ENCODE measurements at places on chromosomes 3 and 15.

DNA sequence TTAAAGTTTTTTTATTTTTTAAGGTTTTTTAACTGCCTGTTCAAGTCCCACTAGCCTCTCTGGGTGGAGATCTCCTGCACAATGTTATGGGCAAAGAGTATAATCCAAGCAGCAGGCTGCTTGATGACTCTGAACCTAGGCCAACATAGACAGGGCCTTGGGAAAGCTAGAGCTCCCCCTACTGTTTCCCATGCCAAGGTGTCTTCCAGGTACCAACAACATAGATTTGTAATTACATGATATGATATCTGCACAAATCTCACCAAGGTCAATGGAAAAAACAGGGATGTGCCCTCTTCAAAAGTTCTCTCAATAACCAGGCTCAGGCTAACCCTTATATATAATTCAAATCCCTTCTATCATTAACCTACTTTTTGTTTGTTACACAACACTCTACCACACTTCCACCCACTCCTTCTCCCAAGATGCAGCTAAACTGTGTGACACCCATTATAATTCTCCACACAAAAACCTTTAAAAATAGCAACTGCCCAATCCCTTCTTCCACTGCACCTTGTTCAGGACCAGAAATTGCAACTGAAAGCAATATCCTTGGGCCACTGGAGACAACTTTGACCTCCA, 43.8 kb downstream of the RBM15B start:
- H3K4me1 ChIP-seq: no peaks in the 10 kb centered on the region
- no peak for DNase-seq
- H3K4me3 ChIP-seq: no peak overlapping the region
- no peak overlapping the region for H3K27ac ChIP-seq

DNA sequence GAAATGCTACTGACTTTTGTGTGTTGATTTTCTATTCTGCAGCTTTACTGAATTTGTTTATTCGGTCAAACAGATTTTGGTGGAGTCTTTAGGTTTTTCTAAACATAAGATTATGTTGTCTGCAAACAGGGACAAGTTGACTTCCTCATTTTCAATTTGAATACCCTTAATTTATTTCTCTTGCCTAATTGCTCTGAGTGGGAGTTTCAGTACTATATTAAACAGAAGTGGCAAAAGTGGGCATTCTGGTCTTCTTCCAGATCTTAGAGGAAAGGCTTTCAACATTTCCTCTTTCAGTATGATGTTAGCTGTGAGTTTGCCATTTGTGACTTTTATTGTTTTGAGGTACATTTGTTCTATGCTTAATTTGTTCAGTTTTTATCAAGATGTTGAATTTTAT, 268.5 kb downstream of the WNT5A start:
- no peaks in the 10 kb centered on the region for H3K36me3 ChIP-seq
- no peak overlapping the region for H3K4me3 ChIP-seq
- no peak overlapping the region for H3K27ac ChIP-seq
- no peaks in the 10 kb centered on the region for H3K27me3 ChIP-seq

- peak; percentile 53 for DNase-seq
- H3K36me3 ChIP-seq: no peaks in the 10 kb centered on the region
Observed at GRCh38 chr15:78055919-78056713, 21.4 kb downstream of the TBC1D2B start.

- H3K36me3 ChIP-seq: no peaks in the 10 kb centered on the region
- no peak for DNase-seq
- no peaks in the 10 kb centered on the region for H3K27me3 ChIP-seq
Observed at GRCh38 chr15:63923993-63924950, 90.5 kb upstream of the HERC1 start.

DNA sequence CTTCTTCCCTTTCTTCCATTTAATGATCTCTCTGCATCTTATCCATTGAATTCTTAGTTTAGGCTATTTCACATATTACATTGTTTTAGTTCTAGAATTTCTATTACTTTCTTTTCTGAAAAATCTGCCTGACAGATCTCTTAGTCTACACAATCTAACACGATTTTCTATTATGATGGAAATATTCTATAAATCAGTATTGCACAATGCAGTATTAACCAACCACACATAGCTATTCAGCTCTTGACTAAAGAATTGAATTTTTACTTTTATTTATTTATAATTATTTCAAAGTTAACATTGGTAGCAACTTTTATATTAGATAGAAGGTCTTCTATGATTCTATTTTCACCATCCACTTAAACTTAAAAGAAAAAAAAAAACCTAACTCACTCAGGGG, 36.2 kb upstream of the GOLGA8A start:
- H3K36me3 ChIP-seq: no peaks in the 10 kb centered on the region
- no peaks in the 10 kb centered on the region for H3K4me1 ChIP-seq
- H3K27me3 ChIP-seq: peaks cover 5% of the 10 kb centered on the region
- no peak overlapping the region for H3K4me3 ChIP-seq

DNA sequence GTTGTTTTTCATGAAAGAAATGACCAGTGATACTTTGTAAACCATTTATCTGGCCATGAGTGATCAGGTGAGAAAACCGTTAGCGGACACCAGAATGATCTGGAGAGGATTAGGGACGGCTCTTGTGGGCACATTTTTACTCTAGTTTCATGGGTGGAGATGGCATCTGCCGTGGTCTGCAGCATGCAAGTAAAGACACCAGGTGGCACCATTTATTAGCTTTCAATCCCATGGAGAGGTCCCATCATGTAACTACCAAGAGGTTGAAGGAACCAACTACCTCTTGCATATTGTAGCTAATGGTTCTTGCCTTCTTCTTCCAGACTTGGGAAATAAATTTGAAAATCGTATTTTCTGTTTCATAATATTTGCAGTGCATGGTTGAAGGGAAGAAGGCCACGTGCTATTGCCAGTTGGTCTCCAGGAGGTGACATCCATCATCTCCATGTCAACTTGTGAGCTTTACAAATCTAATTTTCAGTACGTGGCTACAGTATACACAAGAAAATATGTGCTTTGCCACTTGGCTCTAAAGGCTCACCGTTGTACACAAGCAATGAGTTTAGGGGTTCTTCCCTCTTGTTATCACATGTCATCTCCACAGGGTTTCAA, 1.5 kb upstream of the MAPKBP1 start:
- no peaks in the 10 kb centered on the region for H3K36me3 ChIP-seq
- H3K27ac ChIP-seq: no peak overlapping the region
- peak; percentile 55 for DNase-seq
- H3K4me1 ChIP-seq: no peaks in the 10 kb centered on the region

- no peak overlapping the region for H3K4me3 ChIP-seq
- H3K27me3 ChIP-seq: no peaks in the 10 kb centered on the region
- H3K36me3 ChIP-seq: no peaks in the 10 kb centered on the region
- no peak overlapping the region for H3K27ac ChIP-seq
Observed at GRCh38 chr3:20071175-20071574, 30.9 kb downstream of the KAT2B start.

- no peaks in the 10 kb centered on the region for H3K27me3 ChIP-seq
- no peak overlapping the region for H3K27ac ChIP-seq
- H3K36me3 ChIP-seq: no peaks in the 10 kb centered on the region
- DNase-seq: no peak
- no peak overlapping the region for H3K4me3 ChIP-seq
- H3K4me1 ChIP-seq: peaks cover 5% of the 10 kb centered on the region
Observed at GRCh38 chr3:170777564-170777926, 92.5 kb downstream of the RPL22L1 start.

GRCh38 chr15:44706946-44707636, 4.0 kb downstream of the PATL2 start:
- H3K36me3 ChIP-seq: no peaks in the 10 kb centered on the region
- no peak overlapping the region for H3K4me3 ChIP-seq
- H3K27ac ChIP-seq: no peak overlapping the region
- no peaks in the 10 kb centered on the region for H3K27me3 ChIP-seq
- no peak for DNase-seq

GRCh38 chr3:45597581-45597980, 3.0 kb downstream of the LIMD1 start:
- no peaks in the 10 kb centered on the region for H3K27me3 ChIP-seq
- H3K4me1 ChIP-seq: peaks cover 44% of the 10 kb centered on the region
- no peaks in the 10 kb centered on the region for H3K36me3 ChIP-seq

- H3K4me1 ChIP-seq: peaks cover 18% of the 10 kb centered on the region
- H3K36me3 ChIP-seq: no peaks in the 10 kb centered on the region
- H3K27ac ChIP-seq: no peak overlapping the region
Observed at GRCh38 chr3:60841355-60841754, 409.9 kb downstream of the FHIT start.

DNA sequence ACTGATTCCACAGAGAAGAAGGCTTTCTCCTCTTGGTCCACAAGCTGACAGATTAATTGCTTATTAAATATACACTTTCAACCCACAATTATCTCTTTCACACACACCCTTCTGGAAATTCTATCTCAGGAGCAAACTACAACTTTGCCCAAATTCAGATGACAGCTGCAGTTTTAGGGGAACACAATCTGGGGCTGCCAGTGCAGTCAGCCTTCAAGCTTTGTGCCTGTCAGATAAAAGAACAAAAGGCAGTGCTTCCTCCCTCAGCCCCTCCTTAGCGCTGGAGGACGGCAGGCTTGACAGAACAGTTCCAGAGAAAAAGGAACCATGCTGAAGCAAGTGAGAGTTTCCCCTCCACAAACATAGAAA, 99.6 kb downstream of the TMCC1 start:
- no peak overlapping the region for H3K27ac ChIP-seq
- no peaks in the 10 kb centered on the region for H3K36me3 ChIP-seq
- H3K4me1 ChIP-seq: no peaks in the 10 kb centered on the region

DNA sequence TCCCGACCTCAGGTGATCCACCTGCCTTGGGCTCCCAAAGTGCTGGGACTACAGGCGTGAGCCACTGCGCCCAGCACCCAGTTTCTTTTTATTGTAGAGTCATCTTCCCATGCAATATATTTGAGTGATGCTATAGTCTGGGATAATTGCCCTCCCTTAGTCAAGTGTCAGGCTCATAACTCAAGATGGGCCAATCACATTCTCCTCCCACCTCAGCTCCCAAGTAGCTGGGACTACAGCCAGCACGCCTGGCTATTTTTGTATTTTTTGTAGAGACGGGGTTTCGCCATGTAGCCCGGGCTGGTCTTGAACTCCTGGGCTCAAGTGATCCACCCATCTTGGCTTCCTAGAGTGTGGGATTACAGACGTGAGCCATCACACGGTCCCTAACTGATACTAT, 15.2 kb upstream of the PTPN9 start:
- H3K36me3 ChIP-seq: no peaks in the 10 kb centered on the region
- H3K27ac ChIP-seq: no peak overlapping the region
- H3K4me1 ChIP-seq: peaks cover 2% of the 10 kb centered on the region

DNA sequence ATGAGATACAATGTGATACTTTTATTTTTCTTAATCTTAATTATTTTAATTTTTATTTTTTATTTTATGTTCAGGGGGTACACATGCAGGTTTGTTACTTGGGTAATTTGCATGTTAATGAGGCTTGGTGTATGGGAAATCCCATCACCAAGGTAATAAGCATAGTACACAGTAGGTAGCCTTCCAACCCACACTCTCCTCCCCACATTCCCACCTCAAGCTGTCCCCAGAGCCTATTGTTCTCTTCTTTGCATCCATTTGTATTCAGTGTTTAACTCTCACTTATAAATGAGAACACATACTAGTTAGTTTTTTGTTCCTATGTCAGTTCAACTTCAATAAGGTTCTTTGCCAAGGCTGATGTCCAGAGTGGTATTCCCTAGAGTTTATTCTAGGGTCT, 1375.4 kb downstream of the NSUN3 start:
- DNase-seq: no peak
- H3K27ac ChIP-seq: no peak overlapping the region
- H3K36me3 ChIP-seq: no peaks in the 10 kb centered on the region
- no peaks in the 10 kb centered on the region for H3K4me1 ChIP-seq
- no peak overlapping the region for H3K4me3 ChIP-seq

Measured in right lobe of liver (tissue), 6 donors.